ENCODE measurements at places on chromosomes 6 and 20.
A peak's percentile ranks its signal among the peaks of the same experiment; 100 is the strongest.

- no peak overlapping the region for H3K27ac ChIP-seq
- H3K27me3 ChIP-seq: no peaks in the 10 kb centered on the region
- DNase-seq: peak; percentile 72
- peaks cover 30% of the 10 kb centered on the region for H3K4me1 ChIP-seq
Observed at GRCh38 chr20:62808211-62808865, 3.7 kb downstream of the OGFR start.

- H3K27ac ChIP-seq: no peak overlapping the region
- no peak overlapping the region for H3K4me3 ChIP-seq
- H3K4me1 ChIP-seq: peaks cover 35% of the 10 kb centered on the region
- DNase-seq: no peak
- H3K27me3 ChIP-seq: no peaks in the 10 kb centered on the region
Observed at GRCh38 chr20:11457488-11457887, 460.2 kb upstream of the BTBD3 start.

GRCh38 chr6:51901766-51902764 is 185.3 kb downstream of the PKHD1 start:
- no peaks in the 10 kb centered on the region for H3K4me1 ChIP-seq
- no peaks in the 10 kb centered on the region for H3K36me3 ChIP-seq
- H3K27me3 ChIP-seq: no peaks in the 10 kb centered on the region
- DNase-seq: no peak
- H3K27ac ChIP-seq: no peak overlapping the region
- no peak overlapping the region for H3K4me3 ChIP-seq

- no peaks in the 10 kb centered on the region for H3K36me3 ChIP-seq
- DNase-seq: peak; percentile 98
- peak overlapping the region; percentile 40 for H3K4me3 ChIP-seq
- peak overlapping the region; percentile 66 for H3K27ac ChIP-seq
- peaks cover 6% of the 10 kb centered on the region for H3K4me1 ChIP-seq
- H3K27me3 ChIP-seq: no peaks in the 10 kb centered on the region
Observed at GRCh38 chr6:26568601-26569432, 27.9 kb upstream of the ABT1 start.

GRCh38 chr20:4099905-4100675 is 84.7 kb upstream of the RNF24 start:
- peaks cover 4% of the 10 kb centered on the region for H3K27me3 ChIP-seq
- H3K36me3 ChIP-seq: no peaks in the 10 kb centered on the region
- no peaks in the 10 kb centered on the region for H3K4me1 ChIP-seq
- H3K27ac ChIP-seq: no peak overlapping the region
- no peak for DNase-seq

DNA sequence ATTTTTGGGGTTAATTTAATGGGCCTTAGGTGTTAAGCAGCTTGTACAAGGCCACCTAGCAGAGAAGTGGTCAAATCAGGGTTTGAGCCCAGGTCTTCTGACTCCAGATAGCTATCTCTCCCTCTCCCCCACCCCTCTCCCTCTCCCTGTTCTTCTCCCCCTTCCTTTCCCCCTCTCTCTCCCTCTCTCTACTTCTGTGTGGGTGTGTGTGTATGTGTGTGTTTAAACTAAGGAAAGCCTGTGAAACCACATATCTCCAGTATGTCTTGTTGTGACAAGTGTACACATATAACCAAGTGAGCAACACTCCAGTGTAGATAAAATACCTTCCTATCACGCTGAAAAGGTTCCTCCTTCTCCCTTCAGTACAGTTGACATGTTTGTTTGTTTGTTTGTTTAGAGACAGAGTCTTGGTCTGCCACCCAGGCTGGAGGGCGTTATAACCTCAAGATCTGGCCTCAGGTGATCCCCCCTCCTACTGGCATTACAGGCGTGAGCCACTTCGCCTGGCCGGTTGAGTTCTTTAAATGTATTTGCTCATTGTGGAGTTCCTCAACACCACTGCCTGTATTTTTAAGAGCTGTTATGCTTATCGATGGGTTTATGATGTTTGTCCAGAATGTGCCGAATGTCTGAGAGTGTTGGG is 140.4 kb downstream of the JARID2 start:
- no peaks in the 10 kb centered on the region for H3K27me3 ChIP-seq
- no peak for DNase-seq
- peaks cover 9% of the 10 kb centered on the region for H3K4me1 ChIP-seq
- H3K27ac ChIP-seq: no peak overlapping the region
- H3K4me3 ChIP-seq: no peak overlapping the region

DNA sequence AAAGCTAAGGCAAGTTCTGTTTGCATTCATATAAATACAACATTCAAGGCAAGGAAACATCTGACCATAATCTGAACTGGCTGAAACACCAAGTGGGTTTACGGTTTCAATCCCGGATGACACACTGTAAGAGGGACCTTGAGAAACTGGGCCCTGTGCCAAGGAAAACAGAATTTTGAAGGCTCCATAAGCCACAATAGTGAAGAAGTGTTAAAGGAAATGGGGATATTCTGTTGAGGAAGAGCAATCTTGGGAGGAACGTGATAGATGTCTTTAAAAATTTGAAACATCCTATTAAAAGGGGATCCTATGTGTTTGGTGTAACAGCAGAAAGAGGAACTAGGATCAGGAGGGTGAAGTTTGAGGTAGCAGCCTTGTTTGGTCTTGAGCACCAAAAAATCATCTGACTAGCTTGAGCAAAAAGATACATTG is 82.4 kb upstream of the TAB2 start:
- H3K4me1 ChIP-seq: peaks cover 5% of the 10 kb centered on the region
- H3K27me3 ChIP-seq: no peaks in the 10 kb centered on the region
- DNase-seq: peak; percentile 33
- no peaks in the 10 kb centered on the region for H3K36me3 ChIP-seq
- no peak overlapping the region for H3K27ac ChIP-seq

DNA sequence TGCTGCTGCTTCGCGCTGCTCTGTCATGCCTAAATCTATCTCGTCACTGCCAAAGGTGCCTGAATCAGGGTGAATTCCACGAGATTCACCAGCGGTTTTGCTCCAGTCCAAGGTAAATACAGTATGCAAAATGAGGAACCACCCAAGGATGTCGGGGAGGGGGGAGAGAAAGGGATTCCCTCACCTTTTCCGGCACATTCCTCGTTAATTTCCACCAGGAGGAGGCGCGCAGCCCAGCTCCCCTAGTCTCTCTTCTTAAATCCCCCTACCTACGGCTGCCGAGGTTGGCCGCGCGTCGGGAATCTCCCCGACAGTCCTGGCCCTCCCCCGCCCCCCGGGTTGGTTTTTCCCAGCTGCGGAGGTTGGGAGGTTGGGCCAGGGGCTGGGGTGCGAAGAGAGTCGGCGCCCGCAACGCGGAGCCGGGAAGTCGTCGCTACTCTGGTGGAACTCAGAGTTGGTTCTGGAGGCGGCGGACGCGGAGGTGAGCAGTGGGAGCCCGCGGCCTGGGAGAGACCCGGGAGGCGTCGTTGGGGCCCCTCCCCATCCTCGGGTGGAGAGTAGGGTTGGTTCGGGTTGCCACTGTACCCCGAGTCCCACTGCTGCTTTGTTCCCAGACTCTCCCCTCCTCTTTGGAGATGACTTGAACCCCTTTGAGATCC is at the start of gene TPBG:
Gene TPBG, plus strand, starts transcription at position 390 of the 659 bp plus-strand sequence. CDS start 1,145 bp downstream, outside the sequence.
- H3K27me3 ChIP-seq: peaks cover 52% of the 10 kb centered on the region
- DNase-seq: peak; percentile 61
- no peaks in the 10 kb centered on the region for H3K36me3 ChIP-seq
- peak within 1 kb of the TSS; percentile 80 for H3K27ac ChIP-seq

- H3K4me1 ChIP-seq: peaks cover 9% of the 10 kb centered on the region
- no peaks in the 10 kb centered on the region for H3K36me3 ChIP-seq
- H3K27ac ChIP-seq: peak overlapping the region; percentile 97
- DNase-seq: no peak
Observed at GRCh38 chr6:7311917-7312615, 933 bp downstream of the SSR1 start.

- no peak for DNase-seq
- H3K27ac ChIP-seq: peak overlapping the region; percentile 65
- no peaks in the 10 kb centered on the region for H3K36me3 ChIP-seq
- no peaks in the 10 kb centered on the region for H3K4me1 ChIP-seq
Observed at GRCh38 chr6:39812853-39813533, 20.8 kb downstream of the DAAM2 start.

GRCh38 chr20:50967586-50967985 is 9.0 kb downstream of the MOCS3 start:
- H3K4me1 ChIP-seq: no peaks in the 10 kb centered on the region
- H3K36me3 ChIP-seq: no peaks in the 10 kb centered on the region
- no peak overlapping the region for H3K4me3 ChIP-seq
- H3K27me3 ChIP-seq: no peaks in the 10 kb centered on the region
- DNase-seq: no peak

- H3K4me3 ChIP-seq: no peak overlapping the region
- H3K4me1 ChIP-seq: no peaks in the 10 kb centered on the region
- no peak for DNase-seq
- no peaks in the 10 kb centered on the region for H3K27me3 ChIP-seq
- H3K27ac ChIP-seq: no peak overlapping the region
Observed at GRCh38 chr6:22432060-22432459, 135.2 kb upstream of the PRL start.

GRCh38 chr6:44556046-44556445 is 168.5 kb downstream of the CDC5L start:
- no peak for DNase-seq
- no peak overlapping the region for H3K4me3 ChIP-seq
- H3K4me1 ChIP-seq: peaks cover 13% of the 10 kb centered on the region
- no peak overlapping the region for H3K27ac ChIP-seq
- H3K27me3 ChIP-seq: peaks cover 13% of the 10 kb centered on the region
- no peaks in the 10 kb centered on the region for H3K36me3 ChIP-seq

DNA sequence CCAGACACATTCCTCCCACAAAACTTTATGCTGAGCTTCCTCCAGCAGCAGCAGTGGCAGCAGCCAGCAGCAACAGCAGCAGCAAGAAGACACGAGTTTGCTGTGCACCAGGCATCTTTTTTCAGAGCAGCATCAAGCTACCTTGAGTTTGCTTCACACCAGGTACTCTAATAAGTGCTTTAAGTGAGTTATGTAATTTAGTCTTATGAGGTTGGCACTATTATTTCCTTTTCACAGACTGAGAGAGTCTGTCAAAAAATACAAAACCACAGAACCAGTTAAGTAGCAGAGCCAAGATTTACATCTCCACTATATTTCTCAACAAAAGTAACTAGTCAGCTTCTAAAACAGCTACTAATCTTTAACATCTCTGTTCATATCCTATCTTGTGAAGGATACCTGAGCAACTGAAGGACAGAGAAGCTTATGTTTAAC is 23.7 kb downstream of the RANBP9 start:
- H3K4me3 ChIP-seq: no peak overlapping the region
- no peaks in the 10 kb centered on the region for H3K36me3 ChIP-seq
- H3K27ac ChIP-seq: no peak overlapping the region
- H3K27me3 ChIP-seq: no peaks in the 10 kb centered on the region
- H3K4me1 ChIP-seq: peaks cover 12% of the 10 kb centered on the region

DNA sequence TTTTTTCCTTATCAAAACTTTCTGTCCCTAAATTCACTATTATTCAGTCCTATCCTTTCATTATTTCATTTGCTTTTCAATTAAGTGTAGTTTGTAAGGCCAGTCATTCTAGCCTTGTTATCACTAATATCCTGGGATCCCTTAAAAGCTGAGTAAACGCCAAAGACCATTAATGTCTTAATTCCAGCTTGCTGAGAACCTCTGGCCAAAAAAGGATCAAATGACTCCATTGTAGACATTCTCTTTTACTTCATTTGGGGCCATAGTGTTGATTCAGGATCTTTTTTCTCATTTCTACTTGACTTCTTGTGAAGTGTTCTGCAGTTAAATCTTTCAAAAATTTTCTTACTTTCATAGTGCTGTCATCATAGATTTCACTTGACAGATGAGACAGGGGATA is 379.7 kb downstream of the LAMA2 start:
- H3K27me3 ChIP-seq: no peaks in the 10 kb centered on the region
- DNase-seq: no peak

GRCh38 chr6:18207438-18207837 is 52.2 kb downstream of the KDM1B start:
- no peaks in the 10 kb centered on the region for H3K27me3 ChIP-seq
- H3K4me3 ChIP-seq: no peak overlapping the region
- no peaks in the 10 kb centered on the region for H3K36me3 ChIP-seq

DNA sequence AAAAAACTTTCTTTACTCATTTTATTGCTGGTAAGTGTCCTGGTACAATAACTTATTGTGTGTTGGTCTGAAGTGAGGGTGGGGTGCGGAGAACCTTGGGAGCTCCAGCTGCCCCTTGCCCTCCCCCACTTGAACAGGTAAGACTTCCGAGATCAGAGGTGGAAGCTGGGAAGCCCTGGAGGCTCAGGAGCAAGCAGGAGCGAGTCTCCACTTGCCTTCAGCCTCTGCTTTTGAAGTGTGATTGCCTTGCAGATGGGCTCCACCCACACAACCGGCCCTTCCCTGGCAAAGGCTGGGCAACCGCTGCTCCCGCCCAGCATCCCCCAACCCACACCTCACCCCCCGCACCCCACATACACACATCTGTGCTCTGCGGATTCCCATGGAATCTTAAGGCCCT is 179.6 kb downstream of the TFAP2C start:
- no peaks in the 10 kb centered on the region for H3K27me3 ChIP-seq
- DNase-seq: peak; percentile 44
- H3K36me3 ChIP-seq: no peaks in the 10 kb centered on the region
- no peaks in the 10 kb centered on the region for H3K4me1 ChIP-seq
- H3K4me3 ChIP-seq: no peak overlapping the region

GRCh38 chr20:18431206-18431605 is 35.6 kb downstream of the DZANK1 start:
- H3K4me3 ChIP-seq: no peak overlapping the region
- no peaks in the 10 kb centered on the region for H3K36me3 ChIP-seq
- H3K27ac ChIP-seq: no peak overlapping the region
- no peak for DNase-seq

GRCh38 chr6:130034378-130035146 is 16.2 kb downstream of the L3MBTL3 start:
- no peaks in the 10 kb centered on the region for H3K36me3 ChIP-seq
- no peaks in the 10 kb centered on the region for H3K27me3 ChIP-seq
- H3K4me1 ChIP-seq: no peaks in the 10 kb centered on the region
- no peak overlapping the region for H3K27ac ChIP-seq

DNA sequence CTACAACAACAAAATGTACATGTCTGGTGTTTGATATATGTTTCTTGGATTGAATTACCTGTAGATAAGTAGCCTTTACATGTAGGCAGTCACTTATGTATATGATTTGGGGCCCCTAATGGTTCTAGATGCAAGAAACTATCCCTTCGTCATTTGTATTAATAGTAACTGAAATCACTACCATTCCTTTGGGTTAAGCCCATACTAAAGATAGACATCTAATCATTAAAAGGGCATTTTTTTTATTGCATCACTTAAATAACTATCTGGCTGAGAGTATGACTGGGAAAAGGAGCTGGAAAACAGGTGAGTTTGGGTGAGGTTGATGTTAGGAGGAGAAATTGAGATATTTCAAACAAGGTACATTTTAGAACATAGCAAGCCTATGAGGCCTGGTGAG is 213.5 kb upstream of the PLN start:
- H3K4me3 ChIP-seq: no peak overlapping the region
- no peak for DNase-seq
- no peaks in the 10 kb centered on the region for H3K4me1 ChIP-seq
- H3K36me3 ChIP-seq: no peaks in the 10 kb centered on the region

- no peak for DNase-seq
- H3K27me3 ChIP-seq: no peaks in the 10 kb centered on the region
- no peaks in the 10 kb centered on the region for H3K4me1 ChIP-seq
Observed at GRCh38 chr6:24537771-24538385, 43.1 kb downstream of the ALDH5A1 start.

- no peak overlapping the region for H3K27ac ChIP-seq
- no peak for DNase-seq
- no peaks in the 10 kb centered on the region for H3K4me1 ChIP-seq
- no peaks in the 10 kb centered on the region for H3K27me3 ChIP-seq
Observed at GRCh38 chr6:63267828-63268227, 52.0 kb downstream of the LGSN start.

Measured in transverse colon (tissue), 4 donors.